ENCODE measurements at places on chromosomes 1 and 21.
A peak's percentile ranks its signal among the peaks of the same experiment; 100 is the strongest.

DNA sequence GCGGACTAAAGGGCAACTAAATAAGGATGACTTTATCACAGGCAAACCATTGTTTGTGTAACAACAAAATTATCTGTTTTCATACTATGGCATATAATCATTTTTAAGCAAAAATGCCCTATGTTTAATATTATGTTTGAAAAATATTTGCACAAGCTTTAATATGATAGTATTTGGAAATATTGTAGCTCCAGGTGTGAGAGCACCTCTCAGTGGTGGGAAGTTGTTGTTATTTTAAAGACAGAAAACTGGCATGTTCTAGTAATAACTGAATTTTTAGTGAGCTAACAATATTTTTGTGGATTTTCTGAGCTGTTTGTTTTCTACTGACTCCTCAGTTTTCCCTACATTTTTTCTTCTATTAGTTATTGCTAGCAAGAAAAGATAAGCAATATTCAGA is 578.8 kb downstream of the KCNT2 start:
- DNase-seq: no peak

DNA sequence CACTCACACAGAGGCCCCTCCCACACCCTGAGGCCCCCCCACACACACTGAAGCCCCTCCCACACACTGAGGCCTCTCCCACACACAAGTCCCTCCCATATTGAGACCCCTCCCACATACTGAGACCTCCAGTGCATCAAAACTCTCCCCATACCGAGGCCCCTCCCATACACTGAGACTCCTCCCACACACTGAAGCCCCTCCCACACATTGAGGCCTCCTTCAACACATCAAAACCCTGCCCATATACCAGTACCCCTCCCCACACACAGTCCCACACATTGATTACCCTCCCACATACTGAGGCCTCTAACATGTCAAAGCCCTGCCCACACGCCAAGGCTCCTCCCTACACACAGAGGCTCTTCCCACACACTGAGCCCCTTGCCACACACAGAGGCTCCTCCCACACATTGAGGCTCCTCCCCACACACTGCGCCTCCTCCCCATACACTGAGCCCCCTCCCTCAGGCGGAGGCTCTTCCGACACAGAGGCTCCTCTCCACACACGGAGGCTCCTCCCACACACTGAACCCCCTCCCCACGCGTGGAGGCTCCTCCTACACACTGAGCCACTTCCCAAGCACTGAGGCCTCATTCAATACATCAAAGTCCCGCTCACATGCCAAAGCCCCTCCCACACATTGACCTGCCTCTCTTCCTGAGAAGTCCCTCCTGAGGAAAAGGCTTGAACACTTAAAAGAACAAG is 392.3 kb downstream of the CAMTA1 start:
- no peak for DNase-seq

DNA sequence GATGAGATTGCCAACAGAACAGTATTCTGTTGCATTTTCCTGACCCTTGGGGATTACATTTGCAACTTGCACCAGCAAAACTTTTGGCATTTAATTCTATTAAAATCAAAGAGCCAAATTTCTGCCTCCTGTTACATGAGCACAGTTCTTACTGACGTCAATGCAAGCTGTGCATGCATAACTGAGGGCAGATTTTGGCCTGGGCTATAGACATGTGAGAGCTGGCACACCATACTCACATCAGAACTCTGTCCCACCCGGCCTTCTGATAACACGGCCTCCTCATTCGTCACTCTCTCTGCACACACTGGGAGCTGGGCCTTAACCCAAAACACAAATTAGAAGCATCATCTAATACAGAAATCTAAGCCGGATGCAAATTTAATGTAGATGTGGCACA is 31.5 kb downstream of the PAPPA2 start:
- DNase-seq: no peak

GRCh38 chr21:40685141-40685540 is 161.8 kb downstream of the DSCAM start:
- DNase-seq: no peak

GRCh38 chr1:97936976-97937375 is 16.1 kb upstream of the DPYD start:
- no peak for DNase-seq

DNA sequence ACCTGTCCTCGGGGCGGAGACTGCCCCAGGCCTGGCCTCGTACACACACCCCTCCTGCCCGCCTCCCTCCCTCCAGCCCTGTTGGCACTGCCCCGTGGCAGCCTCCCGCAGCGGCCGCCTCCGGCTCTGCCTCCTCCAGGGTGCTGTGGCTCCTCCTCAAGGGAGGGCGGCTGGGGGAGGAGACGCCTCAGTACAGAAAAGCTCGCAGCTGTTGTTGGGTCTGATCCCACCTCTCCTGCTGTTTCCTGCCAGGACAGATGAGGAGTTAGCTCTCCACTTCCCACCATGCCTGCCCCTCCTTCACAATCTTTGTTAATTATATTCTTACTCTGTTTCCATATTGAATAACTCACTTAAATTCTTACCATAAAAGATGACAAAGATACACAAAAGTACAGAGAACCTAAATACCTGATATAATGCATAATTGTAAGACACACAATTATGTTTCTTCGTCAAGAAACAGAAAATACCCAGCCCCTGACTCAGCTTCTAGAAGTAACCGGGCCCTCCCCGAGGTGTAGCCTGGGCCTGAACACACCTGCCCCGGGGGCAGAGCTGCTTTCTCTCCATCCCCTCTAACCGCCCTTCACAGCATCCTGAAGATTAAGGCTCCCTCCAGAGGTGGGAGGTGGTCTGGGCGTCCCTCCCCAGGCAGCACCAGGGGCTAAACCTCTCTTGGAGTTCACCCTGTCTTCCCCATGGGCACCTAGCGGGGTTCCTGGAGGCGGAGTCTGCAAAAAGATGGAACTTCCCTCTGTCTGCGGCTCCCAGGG is 30.6 kb upstream of the COL6A1 start:
- no peak for DNase-seq

GRCh38 chr1:164423136-164423535 is 135.8 kb upstream of the PBX1 start:
- DNase-seq: no peak

GRCh38 chr1:75786901-75787493 is 941 bp downstream of the RABGGTB start:
- DNase-seq: no peak

GRCh38 chr1:36913016-36913415 is 121.3 kb downstream of the GRIK3 start:
- no peak for DNase-seq

- no peak for DNase-seq
These were observed 115.0 kb upstream of the GRIK3 start for GRCh38 chr1:37149296-37149695.

DNA sequence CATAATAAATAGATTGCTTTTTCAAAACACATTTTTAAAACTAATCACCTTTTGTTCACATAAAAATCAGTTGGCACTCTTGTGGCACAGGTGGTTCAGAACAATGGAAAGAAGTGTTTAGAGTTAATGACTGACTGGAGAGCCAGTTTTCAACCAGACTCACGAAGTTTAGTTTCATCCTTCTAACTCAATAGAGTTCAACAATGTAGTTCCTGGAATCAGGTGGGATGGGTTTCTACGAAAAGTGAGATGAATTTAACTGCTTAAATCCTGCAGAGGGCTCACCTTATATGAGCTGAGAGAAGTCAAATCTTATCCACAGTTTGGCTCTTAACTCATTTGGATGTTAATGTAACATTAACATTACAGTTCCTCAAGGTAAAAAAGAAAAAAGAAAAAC is 116.5 kb downstream of the SMYD2 start:
- DNase-seq: no peak

DNA sequence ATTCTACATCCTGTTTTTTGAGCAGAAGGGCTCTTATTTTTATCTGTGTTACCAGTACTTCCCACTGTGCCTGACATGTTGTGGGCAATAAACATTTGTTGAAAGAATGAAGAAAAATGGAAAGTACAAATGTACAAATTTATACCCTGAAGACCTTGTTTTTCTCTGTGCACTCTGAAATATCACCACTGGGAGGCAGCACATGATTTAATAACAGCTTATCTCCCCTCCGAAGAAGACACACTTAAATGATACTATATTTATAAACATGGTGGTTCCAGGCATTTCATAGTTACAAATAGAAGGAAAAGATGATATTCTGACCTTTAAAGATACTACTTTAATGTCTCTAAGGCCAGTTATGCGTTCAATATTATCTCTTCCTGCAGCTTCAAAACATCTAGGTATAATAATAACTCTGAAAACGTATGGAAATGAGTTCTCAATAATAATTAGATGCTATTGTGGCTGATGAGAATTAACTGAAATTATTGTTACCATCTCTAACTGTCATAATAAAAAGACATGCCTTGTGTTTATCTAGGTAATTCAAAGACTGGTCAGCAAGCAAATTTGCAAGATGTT is 12.8 kb downstream of the DYNLT5 start:
- peak; percentile 18 for DNase-seq

DNA sequence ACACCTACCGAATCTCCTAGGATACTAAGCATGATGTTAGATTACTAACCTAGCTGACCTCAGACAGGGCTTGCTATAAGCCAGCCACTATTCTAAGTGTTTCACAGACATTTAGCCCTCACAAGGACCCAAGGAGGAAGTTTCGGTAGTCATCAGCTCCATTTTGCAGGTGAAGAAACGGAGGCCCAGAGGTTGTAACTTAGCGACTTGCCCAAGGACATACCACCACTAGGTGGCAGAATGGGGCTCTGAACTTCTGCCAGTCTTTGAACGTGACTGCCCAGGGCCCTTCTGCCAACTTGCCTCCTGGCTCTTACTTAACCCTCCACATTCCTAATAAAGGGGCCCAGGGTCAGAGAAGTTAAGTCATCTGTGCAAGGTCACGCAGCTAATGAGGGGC is 283.5 kb downstream of the C1orf94 start:
- no peak for DNase-seq

- no peak for DNase-seq
These were observed 24.6 kb downstream of the PHACTR4 start for GRCh38 chr1:28394136-28394535.

- DNase-seq: no peak
These were observed 7.2 kb downstream of the ADPRS start for GRCh38 chr1:36095760-36096405.

GRCh38 chr1:155196103-155196892 is 11.4 kb downstream of the THBS3 start:
- no peak for DNase-seq

DNA sequence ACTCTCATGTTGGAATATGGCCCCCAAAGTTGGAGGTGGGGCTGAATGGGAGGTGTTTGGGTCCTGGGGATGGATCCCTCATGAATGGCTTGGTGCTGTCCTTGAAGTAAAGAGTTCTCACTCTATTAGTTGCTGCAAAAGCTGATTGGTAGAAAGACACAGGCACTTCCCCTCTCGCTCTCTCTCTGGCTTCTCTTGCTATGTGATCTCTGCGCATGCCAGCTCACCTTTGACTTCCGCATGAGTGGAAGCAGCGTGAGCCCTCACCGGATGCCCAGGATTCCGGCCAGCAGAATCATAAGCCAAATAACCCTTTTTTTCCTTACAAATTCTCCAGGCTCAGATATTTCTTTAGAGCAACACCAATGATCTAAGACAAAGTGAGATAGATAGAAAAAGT is 20.9 kb upstream of the CCSAP start:
- DNase-seq: no peak

- DNase-seq: no peak
These were observed 69.2 kb downstream of the MORN1 start for GRCh38 chr1:2322065-2322571.

DNA sequence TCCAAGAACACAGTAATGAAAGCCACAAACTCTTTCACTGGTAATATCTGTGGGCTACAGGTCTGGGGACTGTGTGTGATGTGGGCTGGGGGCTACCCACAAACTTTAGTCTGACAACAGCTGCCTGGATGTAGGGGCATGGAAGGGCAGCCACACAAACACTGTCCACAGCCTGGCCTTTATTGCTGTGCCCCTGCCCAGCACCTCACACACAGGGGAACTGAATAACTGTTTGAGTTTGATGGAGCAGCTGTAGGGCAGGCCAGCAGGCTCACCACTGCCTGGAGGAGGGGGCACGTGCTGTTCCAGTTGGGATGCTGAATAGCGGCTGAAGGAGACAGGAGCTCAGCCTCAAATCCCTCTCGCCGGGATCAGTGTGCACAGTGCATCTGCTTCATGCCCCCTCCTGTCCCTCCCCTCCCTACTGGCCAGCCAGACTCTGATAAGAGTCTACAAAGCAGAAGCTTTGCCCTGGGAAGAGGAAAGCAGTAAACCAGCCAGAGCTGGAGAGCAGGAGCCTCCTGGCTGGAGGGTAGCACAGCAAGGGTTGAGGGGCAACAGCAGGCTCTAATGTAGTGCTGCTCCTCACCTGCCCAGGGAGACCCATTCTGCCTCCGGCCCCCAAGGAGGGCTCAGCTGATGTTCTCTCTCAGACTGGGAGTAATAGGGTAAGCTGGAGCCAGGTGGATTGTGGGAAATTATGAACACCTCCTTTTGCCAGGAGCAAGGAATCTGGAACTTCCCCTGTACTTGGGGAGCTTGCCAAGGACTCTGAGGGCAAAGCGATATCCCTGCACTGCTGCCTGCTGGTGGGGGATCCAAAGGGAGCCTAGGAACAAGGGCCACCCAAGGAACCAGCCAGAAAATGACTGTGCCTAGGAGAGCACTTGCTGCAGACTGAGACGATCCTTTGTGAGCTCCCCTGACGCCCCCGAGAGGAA is 70.2 kb upstream of the GOLT1A start:
- no peak for DNase-seq

- no peak for DNase-seq
These were observed 14.5 kb downstream of the ST6GALNAC5 start for GRCh38 chr1:76881762-76882161.

DNA sequence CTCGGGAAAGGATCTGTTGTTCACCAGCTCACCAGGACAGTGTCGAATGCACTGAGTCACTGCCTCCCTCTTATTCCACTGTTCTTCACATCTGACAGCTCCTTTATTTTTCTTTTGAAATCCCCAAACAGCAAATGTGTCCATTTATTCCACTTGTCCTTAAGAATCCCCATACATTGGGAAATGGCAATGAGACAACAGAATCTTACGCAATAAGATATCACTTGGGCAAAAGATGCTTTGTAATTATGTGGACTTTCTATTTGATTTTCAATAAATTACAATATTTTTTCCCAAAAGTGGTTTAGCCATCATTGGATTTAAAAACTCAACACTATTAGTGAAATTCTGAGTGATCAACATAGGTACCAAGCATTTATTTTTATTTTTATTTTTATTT is 3.7 kb downstream of the KRTAP20-2 start:
- DNase-seq: no peak

GRCh38 chr21:45130324-45130774 is 56.0 kb downstream of the ADARB1 start:
- no peak for DNase-seq

DNA sequence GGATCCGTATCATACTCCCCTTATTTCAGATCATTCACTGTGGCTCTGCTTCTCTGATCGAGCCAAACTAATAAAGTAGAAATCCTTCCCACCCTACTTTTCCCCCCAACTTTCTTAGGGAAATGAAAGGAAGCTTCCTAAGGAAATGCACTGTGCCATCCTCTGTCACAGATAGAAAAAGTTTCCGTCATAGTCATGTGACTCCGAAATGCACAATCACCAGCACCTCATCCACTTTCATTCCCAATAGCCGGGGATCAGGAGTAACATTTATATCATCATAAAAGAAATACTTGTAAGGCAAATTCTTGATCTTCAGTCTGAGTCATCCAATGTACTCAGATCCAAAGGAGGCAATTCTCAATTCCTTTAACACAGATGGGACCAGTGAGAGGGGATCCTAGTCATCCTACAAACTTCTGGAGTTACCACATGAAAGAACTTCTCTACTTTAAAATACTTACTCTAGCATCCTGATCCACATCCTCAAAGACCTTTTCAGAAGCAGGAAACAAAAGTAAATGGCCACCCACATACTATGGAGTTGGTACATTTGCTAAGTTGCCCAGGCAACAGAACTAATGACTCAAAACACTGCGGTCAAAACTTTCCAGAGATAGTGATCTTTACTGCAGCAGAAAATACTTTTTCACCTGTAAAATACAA is 97.8 kb upstream of the ZC3H11B start:
- no peak for DNase-seq
